ENCODE measurements at places on chromosomes 1 and 21. TPM values are rescaled to one million over a fixed set of nuclear protein-coding genes. Genes with fewer than 3 reads are reported as not detected.
A peak's percentile ranks its signal among the peaks of the same experiment; 100 is the strongest.

GRCh38 chr1:68624233-68624632 is 127.4 kb upstream of the DEPDC1 start:
- DNase-seq: no peak

The NPL gene
- 36.6 TPM for total RNA-seq

The GSTM5 gene
- 5.7 TPM for total RNA-seq

GRCh38 chr1:234769284-234769985 is 159.5 kb upstream of the IRF2BP2 start:
- no peak for DNase-seq

- DNase-seq: no peak
Measured at GRCh38 chr1:65412984-65413375, 7.5 kb upstream of the LEPR start.

DNA sequence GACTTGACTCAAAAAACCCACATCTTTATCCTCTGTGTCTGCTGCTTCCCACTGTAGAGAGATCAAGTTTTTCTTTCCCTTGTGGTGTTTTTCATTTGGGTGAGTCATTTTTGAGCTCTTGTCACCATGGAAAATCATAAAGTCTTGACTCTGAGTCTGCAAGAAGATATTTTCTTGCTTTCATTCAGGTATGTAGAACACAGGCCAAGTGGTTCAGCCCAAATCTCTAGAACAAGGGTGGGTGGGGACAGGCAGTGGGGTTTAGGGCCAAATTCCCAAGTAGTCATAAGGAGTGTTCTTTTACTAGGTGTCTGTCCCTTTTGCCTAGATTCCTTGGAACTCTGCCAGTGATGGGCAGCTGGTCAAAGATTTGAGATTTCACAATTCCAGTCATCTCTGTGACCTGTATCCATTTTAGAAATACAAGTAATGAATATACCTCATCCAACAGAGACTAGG is 21.5 kb upstream of the ARHGAP29 start:
- peak; percentile 50 for DNase-seq

The MYOC gene
- total RNA-seq: 74.0 TPM

- DNase-seq: no peak
Measured at GRCh38 chr1:57799490-57800115, 375.7 kb upstream of the DAB1 start.

GRCh38 chr1:104092698-104093097 is 343.0 kb downstream of the AMY1C start:
- no peak for DNase-seq

The TDRD10 gene
- total RNA-seq: 3.8 TPM

DNA sequence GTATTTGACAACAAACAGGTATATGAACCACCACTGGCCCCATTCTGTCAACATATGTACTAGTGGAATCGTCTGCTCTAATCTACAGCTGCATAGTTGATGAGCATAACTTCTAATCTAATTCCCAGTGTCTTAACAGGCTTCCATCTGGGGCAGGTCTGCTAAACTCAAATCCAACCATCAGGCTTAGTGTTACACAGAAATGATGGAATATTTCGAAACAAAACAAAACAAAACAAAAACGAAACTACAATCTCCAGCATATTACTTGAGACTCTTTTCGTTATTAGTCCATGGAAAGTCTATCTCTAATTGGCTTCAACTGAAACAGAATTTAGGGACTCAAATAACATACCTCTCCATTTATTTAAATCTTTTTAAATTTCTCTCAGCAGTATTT is 37.6 kb downstream of the DIPK1A start:
- no peak for DNase-seq

The SYT11 gene
- 49.5 TPM for total RNA-seq
